PC-3 (cell line): ENCODE measurements at places on chromosomes 4 and X. TPM values are rescaled to one million over a fixed set of nuclear protein-coding genes. Genes with fewer than 3 reads are reported as not detected.

DNA sequence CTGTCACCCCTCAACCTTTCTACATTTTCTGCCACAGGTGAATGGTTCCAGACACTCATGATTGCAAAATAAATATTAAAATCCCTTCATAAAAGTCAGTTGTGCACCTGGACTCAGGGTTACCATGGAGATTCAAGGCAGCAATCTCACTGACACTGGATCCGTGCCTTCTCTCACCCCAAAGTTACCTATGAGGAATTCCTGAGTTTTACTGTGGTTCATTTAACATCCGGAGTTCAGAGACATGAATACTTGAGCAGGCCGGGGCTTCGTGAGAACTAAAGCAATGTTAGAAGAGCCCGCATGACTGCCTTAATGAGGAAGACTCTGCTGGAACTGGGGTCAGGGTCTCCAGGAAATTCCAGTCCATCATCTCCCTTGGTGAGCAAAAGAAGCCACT is 12.5 kb upstream of the CLNK start:
- DNase-seq: no peak

The IRAK1 gene
- total RNA-seq: 366 and 427 TPM in 2 replicates

GRCh38 chr4:155972098-155972497 is 18.4 kb upstream of the CTSO start:
- peak; percentile 64 for DNase-seq

DNA sequence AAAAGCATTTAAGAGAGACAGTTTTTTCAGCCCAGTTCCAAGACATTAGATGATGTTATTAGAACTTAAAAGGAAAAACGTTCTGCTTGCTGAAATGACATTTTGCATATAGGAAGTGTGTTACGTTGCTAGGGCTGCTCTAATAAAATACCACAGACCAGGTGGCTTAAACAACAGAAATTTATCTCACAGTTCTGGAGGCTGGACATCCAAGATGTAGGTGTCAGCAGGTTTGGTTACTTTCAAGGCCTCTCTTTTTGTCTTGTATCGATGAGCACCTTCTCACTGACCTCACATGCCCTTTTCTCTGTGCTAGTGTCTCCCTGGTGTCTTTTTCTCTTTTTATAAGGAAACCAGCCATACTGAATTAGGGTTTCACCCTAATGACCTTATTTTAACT is 204.7 kb downstream of the PACRGL start:
- no peak for DNase-seq

- DNase-seq: no peak
Measured at GRCh38 chr4:107546638-107547037, 173.4 kb downstream of the PAPSS1 start.

DNA sequence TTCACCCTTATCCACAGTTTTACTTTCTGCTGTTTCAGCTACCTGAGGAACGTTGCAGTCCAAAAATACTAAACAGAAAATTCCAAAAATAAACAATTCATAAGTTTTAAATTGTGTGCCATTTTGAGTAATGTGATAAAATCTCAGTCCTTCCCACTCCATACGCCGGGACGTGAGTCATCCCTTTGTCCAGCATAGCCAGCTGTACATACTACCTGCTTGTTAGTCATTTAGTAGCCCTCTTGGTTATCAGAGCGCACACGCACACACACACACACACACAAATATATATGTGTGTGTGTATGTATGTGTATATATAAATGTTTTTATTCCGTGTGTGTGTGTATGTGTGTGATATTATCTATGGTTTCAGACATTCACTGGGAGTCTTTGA is 4.8 kb upstream of the CCSER1 start:
- peak; percentile 91 for DNase-seq
